ENCODE measurements at places on chromosomes 7 and 10.

GRCh38 chr10:125266541-125266940 is 106.2 kb upstream of the CTBP2 start:
- no peak for DNase-seq

- DNase-seq: no peak
Observed at GRCh38 chr10:52627279-52627678, 145.3 kb downstream of the MBL2 start.

- no peak for DNase-seq
Observed at GRCh38 chr10:23280419-23281043, 64.1 kb downstream of the C10orf67 start.

DNA sequence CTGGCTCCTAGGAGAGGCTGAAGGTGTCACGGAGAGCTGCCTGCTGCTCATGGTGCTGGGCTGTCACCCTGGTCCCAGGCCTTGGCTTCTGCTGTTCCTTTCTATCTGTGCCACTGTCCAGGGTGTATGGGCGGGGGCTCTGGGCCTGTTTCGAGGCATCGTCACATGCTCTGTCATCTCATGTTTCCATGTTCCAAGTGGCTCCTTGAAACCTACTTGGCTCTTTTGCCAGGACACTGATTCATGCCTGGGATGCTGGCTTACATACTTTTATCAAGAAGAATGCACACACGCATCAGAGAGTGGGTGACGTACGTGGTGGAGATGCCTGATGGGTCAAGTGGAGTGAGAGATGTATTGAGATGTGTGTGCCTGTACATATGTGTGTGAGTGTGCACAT is 50.9 kb downstream of the ADCY1 start:
- DNase-seq: no peak

GRCh38 chr7:7959979-7960670 is 8.5 kb upstream of the GLCCI1 start:
- DNase-seq: no peak

DNA sequence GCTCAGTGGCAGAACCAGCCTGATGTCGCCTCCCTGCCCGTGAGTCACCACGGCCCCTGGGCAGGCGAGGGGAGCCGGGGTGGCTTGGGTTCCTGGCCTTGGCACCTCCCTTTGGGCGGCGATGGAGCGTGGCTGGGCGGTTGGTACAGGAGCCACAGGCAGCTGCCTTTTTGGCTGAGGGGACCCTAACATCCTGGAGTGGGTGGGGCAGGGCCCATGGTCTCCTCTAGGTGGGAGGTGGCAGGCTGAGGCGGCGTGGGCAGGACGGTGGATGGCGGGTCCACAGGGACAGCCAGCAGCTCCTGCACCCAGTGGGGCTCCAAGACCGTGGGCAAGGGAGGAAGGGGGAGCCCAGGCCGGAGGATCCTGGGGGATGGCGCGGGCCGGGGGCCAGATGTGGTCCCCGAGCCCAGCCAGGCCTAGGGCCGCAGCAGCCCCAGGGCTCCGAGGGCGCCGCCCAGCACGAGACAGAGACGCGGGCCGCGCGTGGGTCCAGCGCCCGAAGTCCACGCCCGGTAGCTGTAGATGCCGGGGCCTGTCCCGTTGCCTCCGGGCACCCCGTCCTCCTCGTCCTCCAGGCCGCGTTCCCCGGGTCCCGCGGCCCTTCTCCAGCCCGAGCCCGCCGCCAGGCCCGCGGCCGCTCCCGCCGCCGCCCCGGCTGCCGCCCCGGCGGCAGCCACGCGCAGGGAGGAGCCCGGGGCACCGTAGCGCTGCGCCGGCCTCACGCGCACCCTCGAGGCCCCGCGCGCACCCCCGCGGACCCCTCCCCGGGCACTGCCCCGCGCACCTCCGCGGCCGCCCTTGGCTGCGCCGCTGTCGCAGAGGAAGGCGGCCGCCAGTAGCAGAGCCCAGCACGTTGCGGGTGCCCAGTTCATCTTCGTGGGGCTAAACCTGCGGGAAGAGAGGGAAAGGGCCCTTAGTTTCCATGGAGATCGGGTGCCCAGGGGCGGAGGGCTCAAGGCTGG is 1.3 kb downstream of the SPRN start:
- DNase-seq: no peak

- no peak for DNase-seq
Observed at GRCh38 chr7:69363136-69363535, 235.1 kb upstream of the AUTS2 start.

DNA sequence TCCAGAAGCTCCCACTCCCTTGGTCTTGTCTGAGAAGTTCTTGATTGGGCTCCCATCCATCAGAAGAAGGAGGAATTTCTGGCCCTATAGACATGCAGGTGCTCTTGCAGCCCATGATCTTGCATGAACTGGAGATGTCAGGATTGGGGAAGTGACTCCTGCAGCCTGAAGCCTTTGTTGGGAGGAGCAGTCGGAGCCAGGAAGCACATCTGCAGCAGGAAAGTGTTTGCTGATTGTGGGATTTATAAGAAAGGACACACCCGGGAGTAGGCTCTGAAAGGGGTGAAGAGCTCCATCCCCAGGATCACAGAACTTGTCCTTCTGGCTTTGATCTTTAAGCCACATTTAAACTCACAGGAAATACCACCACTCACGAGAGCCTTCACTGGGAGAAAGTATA is 185.2 kb downstream of the DYNC1I1 start:
- no peak for DNase-seq

DNA sequence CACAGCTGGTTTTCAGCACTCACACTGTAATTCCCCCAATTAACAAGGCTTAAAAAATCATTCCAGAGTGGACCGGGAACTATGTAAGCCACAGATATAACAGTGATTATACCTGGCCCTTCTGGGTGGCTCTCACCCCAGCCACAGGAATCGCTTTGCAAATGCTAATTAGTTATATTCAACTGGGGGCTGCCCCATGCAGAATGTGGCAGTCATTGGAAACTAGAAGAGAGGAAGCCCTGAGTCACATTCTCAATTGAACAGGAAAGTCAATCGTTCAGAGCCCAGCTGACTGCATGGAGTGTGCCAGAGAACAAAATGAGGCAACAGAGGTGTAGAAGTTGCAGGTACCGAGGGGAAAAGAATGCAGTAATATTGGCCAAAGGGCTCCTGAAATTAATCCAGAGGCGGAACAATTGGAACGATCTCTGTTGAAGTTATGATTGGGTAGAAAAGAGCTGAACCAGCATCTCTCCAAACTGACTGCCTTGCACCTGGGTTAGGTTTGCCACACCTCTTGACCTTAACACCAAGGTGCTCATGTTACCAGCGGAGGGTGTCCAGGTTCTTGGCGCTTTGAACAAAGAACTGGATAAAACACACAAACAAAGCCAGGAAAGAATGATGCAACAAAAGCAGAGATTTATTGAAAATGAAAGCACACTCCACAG is 909.7 kb upstream of the AUTS2 start:
- no peak for DNase-seq

DNA sequence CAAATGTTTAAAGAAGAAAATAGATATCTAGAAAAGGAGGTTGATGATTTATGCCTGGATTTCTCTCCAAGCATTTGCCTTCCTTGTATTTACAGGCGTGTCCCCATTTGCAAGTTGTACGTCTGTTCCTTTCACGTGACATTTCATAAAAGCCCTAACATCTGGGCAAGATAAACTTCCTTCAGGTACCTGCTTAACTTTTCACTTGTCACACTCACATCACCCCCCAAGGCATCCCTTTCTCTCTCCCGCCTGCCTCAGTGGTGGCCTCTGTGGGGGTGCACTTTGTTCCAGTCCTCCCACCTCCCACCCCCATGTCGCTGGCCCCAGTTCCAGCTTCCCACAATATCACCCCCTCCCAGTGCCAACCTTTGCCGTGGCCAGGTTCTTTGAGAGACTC is 6.7 kb downstream of the TWIST1 start:
- DNase-seq: no peak

- DNase-seq: no peak
Observed at GRCh38 chr7:79828866-79829265, 305.8 kb upstream of the GNAI1 start.

GRCh38 chr7:114504586-114504985 is 90.0 kb downstream of the FOXP2 start:
- DNase-seq: no peak

DNA sequence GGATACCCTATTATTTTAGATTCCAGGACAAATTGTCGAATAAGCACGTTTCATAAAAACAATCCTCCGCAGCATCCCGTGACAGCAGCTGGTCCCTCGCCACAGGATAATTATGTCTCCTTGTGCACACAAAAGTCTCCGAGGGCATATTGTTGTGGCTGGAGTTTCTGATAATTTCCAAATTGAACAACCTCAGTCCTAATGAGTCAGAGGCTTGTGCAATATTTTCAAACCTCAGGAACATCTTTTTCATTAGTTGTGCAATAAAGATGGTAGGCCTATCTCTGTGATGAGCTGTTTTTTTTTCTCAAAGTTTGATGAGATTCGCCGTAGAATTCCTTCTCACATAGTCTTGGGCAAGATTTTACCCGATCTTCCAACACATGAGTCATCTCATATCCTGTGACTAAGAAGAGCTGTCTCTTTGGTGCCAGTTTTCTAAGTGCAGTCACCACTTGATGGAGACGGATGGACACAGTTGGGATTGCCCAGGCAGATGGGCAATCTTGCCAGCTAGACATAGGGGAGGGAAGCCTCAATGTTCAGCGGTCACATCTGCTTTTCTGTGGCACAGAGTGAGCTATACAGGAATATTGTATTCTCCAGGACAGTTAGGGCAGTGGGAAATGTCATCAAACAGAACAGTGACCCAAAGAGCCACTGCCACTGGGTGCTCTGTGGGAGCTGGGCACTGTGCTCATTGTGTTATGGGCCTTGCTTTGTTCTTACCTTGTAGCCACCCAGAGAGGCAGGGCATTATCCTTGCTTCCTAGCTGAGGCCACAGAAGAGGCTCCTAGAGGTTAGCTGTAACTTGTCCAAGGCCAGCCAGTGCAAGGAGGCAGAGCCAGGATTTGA is 7.8 kb downstream of the HTRA1 start:
- no peak for DNase-seq

GRCh38 chr7:31828520-31828919 is 141.5 kb downstream of the PPP1R17 start:
- DNase-seq: no peak

DNA sequence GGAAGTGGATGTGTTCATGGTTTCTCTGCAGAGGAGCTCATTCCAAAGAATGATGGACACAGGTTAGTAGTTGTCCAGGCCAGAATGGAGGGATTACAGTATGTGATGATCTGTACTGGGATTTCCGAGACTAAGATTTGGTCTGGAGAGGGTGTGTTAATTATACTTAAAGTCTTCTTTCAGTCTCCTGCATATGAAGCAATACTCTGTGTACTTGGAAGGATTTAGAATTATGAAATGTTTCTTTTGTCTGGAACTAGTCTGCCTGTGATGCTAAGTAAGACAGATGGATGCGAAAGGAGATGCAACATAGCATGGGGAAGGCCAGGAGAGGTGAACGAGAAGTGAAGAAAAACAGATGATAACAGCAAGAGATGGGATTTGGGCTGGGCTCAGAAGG is 305.1 kb upstream of the LYZL1 start:
- no peak for DNase-seq

DNA sequence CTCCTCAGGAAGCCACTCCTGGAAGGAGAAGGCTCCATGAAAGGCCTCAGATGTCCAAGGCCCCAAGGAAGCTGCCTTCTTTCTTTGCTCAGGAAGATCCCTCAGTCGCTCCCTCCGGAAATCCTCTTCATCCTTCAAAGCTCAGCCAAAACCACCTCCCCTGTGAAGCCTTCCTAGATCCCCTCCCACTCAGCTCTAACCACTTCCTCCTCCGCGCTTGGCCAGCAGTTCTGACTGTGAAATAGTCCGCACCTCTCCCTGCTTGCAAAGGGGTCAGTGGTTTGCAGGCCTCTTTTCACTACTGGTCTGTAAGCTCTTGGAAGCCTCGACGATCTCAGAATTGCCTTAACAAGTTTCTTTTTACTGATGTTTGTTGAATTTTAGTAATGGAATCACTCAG is 23.9 kb downstream of the PYROXD2 start:
- DNase-seq: peak; percentile 14

GRCh38 chr7:96200740-96201139 is 121.2 kb downstream of the SLC25A13 start:
- DNase-seq: no peak

GRCh38 chr10:130773941-130774340 is 537.6 kb downstream of the TCERG1L start:
- no peak for DNase-seq

DNA sequence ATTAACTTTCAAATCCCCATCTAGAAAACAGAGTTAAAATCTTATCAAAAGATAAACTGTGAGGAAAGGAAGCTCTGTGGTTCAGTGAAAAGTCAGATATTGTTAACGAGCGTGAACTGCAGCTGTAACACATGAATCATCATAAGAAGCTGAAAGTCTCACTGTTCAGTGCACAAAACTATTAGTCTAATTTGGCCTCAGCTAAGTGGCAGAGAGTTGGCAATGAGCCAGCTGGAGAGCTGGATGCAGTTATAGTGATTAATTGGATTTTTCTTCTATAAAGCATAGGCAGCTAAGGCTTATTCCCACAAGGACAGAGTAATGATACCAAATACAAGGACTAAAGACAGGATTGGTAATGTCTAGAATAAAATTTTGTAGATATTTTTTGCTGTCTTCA is 101.1 kb upstream of the ABCB5 start:
- DNase-seq: no peak

DNA sequence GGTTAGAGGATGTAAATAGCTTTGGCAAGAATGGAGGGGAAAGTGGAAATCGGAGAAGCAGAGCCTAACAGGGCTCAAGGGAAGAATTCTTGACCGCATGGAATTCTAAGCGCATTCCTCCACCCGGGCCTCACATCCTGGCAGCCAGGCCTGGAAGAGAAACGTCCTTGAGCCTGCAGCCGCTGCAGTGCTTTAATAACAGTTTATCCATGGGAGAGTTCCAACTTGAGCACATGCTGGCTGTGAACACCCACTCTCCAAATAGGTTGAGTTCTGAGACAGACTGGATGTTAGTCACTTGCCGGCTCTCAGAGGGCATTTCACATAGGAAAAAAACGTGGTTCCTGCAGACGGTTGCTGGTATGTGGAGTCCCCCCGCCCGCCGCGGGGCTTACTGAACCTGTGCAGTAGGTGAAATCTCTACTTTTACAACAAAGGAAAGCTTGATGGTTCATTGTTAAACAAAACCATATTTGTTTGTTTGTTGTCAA is 61.4 kb upstream of the STEAP1B start:
- DNase-seq: no peak

- no peak for DNase-seq
Observed at GRCh38 chr7:108010377-108010776, 7.4 kb upstream of the LAMB1 start.

DNA sequence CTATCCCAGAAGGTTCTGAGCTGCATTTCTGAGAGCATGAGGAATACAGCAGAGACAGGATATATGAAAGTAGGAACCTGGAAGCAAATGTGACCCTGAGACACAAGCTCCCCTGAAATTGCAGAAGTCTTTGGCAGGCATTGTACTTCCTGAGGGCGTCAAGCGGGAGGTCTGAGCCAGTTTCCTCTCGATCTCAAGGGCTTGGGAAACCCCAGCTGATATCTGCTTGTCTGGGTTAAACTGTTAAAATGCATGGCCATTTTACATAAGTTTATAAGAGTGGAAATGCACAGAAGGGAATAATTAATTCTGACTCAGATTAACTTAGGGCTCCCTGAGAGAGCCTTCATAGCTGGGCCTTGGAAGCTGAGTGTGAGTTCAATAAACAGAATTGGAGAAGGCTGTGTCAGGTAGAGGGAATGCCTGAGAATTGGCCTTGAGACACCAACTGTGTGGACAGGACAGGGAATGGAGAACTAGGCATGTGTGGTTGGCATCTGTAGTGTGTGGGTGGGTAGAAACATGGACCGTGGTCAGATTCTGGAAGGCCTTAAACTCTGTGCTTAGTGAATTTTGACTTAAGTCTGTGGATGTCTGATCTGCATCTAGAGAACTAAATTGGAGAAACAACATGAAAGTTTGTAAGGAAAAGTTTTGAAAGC is 53.3 kb downstream of the WIPF3 start:
- DNase-seq: no peak

Data from CD4-positive, alpha-beta T cell treated with Interleukin-1 beta for 1 hour (primary cell).